H9 (cell line): ENCODE measurements at places on chromosomes 2 and 18. TPM values are rescaled to one million over a fixed set of nuclear protein-coding genes. Genes with fewer than 3 reads are reported as not detected.
A peak's percentile ranks its signal among the peaks of the same experiment; 100 is the strongest.

LYPD6 gene
- total RNA-seq: 3.0 and 3.2 TPM in 2 replicates

GRCh38 chr2:150459281-150459680 is 28.2 kb downstream of the RND3 start:
- H3K27me3 ChIP-seq: no peaks in the 10 kb centered on the region
- DNase-seq: no peak
- H3K27ac ChIP-seq: no peak overlapping the region
- H3K4me1 ChIP-seq: no peaks in the 10 kb centered on the region

- no peak overlapping the region for H3K27ac ChIP-seq
- H3K4me1 ChIP-seq: no peaks in the 10 kb centered on the region
- no peaks in the 10 kb centered on the region for H3K27me3 ChIP-seq
- no peak overlapping the region for H3K4me3 ChIP-seq
These were observed 59.3 kb downstream of the RTTN start for GRCh38 chr18:70146174-70146573.

DNA sequence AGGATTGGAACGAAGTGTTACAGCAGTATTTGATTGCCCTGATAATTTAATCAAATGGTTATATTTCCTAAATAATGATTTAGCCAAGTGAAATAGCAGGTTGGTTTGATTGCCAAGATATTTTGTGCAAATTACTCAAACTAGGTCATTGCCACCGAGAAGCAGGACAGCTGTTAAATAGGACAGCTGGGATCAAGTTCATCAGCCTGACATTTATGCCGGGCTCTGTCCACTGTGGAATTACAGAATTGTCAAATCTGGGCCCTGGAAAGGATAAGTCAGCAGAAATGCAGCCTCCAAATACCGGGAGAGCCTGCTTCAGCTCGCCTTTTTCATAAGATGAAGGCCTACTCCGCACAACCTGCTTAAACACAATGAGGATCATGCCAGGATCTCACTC is 73.9 kb upstream of the RPL31 start:
- no peak overlapping the region for H3K4me3 ChIP-seq
- no peak overlapping the region for H3K27ac ChIP-seq
- no peaks in the 10 kb centered on the region for H3K27me3 ChIP-seq

GRCh38 chr2:238669046-238669445 is 178.8 kb upstream of the TWIST2 start:
- H3K4me1 ChIP-seq: no peaks in the 10 kb centered on the region
- H3K4me3 ChIP-seq: no peak overlapping the region
- no peaks in the 10 kb centered on the region for H3K36me3 ChIP-seq
- H3K27ac ChIP-seq: no peak overlapping the region

C1QL2 gene
- 0.81 and 0.90 TPM in 2 replicates for total RNA-seq

LRP1B gene
- total RNA-seq: not detected in 2 replicates

DNA sequence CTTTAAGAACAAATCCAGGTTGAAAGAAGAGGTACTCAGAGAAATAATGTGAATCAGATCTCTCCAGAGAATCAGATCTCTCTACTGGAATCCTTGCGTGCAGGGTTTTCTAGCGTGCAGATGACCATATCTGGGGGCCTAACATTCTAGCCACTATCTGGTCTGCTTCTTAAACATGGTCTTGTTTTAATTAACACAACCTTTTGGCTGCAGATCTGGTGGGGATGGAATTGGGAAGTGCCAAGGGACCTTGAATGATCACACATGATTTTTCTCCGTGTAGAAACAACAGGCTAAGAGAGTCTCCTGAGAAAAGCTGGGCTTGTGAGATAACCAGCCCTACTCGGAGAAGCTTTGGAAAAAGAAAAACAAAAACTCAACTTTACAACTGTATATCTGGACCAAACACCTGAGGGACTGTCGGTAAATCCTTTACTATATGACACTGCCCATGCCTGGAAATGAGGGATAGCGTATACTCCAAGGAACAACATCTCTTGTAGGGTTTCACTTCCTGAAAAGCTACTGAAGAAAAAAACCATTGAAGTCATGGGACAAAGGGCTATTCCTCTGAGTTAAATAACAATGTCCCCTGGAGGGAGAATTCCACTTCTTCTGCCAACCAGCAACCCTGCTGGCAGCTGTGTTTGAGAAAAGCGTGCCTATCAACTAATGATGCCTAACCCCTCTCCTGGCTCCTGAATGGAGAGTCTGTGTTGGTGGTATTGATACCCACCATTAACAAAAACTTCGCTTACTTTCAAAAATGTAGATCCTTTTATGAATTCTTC is 171.0 kb upstream of the REV1 start:
- no peaks in the 10 kb centered on the region for H3K36me3 ChIP-seq
- H3K4me1 ChIP-seq: peaks cover 4% of the 10 kb centered on the region; the same call in 1 of the 2 replicates
- H3K4me3 ChIP-seq: no peak overlapping the region
- DNase-seq: no peak
- no peaks in the 10 kb centered on the region for H3K27me3 ChIP-seq

GRCh38 chr2:134333646-134334189 is 79.8 kb downstream of the MGAT5 start:
- H3K27ac ChIP-seq: no peak overlapping the region
- no peaks in the 10 kb centered on the region for H3K27me3 ChIP-seq
- no peaks in the 10 kb centered on the region for H3K4me1 ChIP-seq
- H3K36me3 ChIP-seq: peaks cover 10% of the 10 kb centered on the region

DSG1 gene
- total RNA-seq: not detected in 2 replicates

- no peaks in the 10 kb centered on the region for H3K36me3 ChIP-seq
- H3K27me3 ChIP-seq: no peaks in the 10 kb centered on the region
- H3K27ac ChIP-seq: no peak overlapping the region
- no peak for DNase-seq
- no peaks in the 10 kb centered on the region for H3K4me1 ChIP-seq
These were observed 120.9 kb downstream of the TWIST2 start for GRCh38 chr2:238968616-238969384.

DNA sequence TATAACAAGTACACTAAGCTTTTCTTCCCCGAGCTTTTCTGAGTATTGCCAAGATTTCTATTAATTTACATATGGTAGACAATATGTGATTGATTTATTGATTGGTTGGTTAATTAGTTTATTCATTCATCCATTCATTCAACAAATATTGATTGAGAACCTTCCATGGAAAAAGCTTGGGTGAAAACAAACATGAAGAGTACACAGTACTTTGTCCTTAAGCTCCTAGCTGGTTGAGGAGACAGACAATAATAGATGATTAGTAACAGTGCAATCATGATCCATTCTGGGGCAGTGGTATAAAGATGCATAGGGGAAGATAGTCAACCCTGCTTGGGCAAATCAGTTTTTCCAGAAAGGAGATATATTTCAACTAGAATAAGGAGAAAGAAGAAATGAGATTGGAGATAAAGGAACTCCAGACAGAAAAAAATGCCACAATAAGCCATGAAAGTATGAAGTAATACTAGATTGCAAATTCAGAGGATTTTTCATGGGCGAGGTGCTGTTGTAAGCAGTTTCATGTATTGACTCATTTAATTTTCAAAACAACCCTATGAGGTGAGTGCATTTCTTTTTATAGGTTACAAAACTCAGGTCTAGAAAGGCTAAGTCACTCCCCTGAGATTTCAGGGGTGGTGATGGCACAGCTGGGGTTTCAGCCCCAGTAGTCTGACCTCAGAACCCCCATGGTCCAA is 129.5 kb downstream of the RND3 start:
- no peaks in the 10 kb centered on the region for H3K27me3 ChIP-seq
- no peak overlapping the region for H3K27ac ChIP-seq
- no peak for DNase-seq
- H3K4me3 ChIP-seq: no peak overlapping the region

- no peak for DNase-seq
- no peaks in the 10 kb centered on the region for H3K27me3 ChIP-seq
- no peak overlapping the region for H3K27ac ChIP-seq
- no peak overlapping the region for H3K4me3 ChIP-seq
- H3K36me3 ChIP-seq: no peaks in the 10 kb centered on the region
These were observed 25.2 kb upstream of the RGPD4 start for GRCh38 chr2:107801498-107801897.

GRCh38 chr18:28168725-28169124 is 8.2 kb downstream of the CDH2 start:
- no peaks in the 10 kb centered on the region for H3K27me3 ChIP-seq
- H3K4me1 ChIP-seq: no peaks in the 10 kb centered on the region
- no peak overlapping the region for H3K4me3 ChIP-seq
- H3K27ac ChIP-seq: no peak overlapping the region
- DNase-seq: no peak

IL1RL1 gene
- not detected in 2 replicates for total RNA-seq

DNA sequence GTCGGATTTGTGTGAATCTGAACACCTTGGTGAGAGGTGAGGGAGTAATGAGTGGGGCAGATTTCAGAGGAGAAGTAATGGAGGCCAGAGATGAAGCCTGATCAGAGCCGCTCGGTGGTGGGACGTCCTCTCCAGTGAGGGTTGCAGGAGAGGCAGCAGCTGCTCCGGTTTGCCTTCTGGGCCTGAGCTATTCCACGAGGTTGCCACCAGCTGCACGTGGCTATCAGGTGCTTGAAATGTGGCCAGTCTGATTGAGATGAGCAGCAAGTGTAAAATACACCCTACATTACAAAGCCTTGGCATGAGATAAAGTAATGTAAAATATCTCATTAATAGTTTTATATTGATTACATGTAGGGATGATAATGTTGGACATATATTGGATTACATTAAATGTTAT is 10.8 kb upstream of the EFHD1 start:
- H3K4me3 ChIP-seq: no peak overlapping the region
- no peak overlapping the region for H3K27ac ChIP-seq
- H3K4me1 ChIP-seq: peaks cover 6% of the 10 kb centered on the region
- H3K27me3 ChIP-seq: no peaks in the 10 kb centered on the region; the same call in 1 of the 2 replicates
- no peaks in the 10 kb centered on the region for H3K36me3 ChIP-seq

- H3K4me3 ChIP-seq: no peak overlapping the region
- H3K36me3 ChIP-seq: peaks cover 9% of the 10 kb centered on the region
- DNase-seq: peak; percentile 61
- H3K4me1 ChIP-seq: peaks cover 16% of the 10 kb centered on the region; the same call in 1 of the 2 replicates
- H3K27ac ChIP-seq: no peak overlapping the region
These were observed 146.8 kb downstream of the TGIF1 start for GRCh38 chr18:3596637-3597384.

TUBA3E gene
- 0.13 and 0.26 TPM in 2 replicates for total RNA-seq

DNA sequence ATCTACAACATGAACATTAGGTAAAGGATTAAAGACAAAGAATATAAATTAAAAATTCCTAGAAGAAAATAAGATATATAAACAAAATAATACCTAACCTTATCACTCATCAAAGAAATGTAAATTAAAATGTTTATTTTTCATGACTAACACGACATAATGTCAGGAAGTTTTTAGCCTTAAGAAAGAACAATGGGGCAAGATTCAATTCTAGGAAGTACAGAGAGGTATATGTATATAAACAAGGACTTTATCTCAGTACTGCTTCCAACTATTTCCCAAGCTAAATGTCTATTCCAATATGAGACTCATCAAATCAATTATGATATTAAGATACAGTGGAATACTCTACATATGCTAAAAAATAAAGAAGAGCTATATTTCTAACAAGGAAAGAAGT is 44.1 kb downstream of the TTC21B start:
- no peak overlapping the region for H3K4me3 ChIP-seq
- H3K4me1 ChIP-seq: no peaks in the 10 kb centered on the region
- no peak for DNase-seq
- H3K27me3 ChIP-seq: no peaks in the 10 kb centered on the region
- H3K27ac ChIP-seq: no peak overlapping the region

AGXT gene
- total RNA-seq: not detected in 2 replicates

COLEC11 gene
- 0.39 TPM in 1 of 2 replicates, not detected in the other for total RNA-seq

IL1R1 gene
- 0.39 and 0.46 TPM in 2 replicates for total RNA-seq

AAK1 gene
- 29.1 and 30.6 TPM in 2 replicates for total RNA-seq

OXER1 gene
- 1.6 TPM in 2 replicates for total RNA-seq

DNA sequence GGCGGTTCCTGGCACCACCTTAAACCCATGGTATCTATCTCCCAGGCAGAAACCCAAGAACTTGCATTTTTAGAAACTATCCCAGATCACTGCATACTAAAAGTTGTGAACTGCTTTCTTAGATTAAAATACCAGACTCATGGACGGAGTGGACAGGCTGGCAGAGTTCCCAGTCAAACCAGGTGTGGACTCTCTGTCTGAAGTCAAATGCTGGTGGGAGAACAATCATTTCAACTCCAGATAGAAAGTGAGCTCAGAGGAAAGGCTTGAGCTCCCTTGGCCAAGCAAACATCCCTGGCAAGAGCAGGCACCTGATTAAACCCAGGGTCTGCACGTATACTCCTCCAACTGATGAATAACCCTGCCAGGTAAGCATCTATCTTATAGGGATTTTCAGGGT is 19.5 kb downstream of the NXPH2 start:
- no peak overlapping the region for H3K27ac ChIP-seq
- H3K27me3 ChIP-seq: no peaks in the 10 kb centered on the region
- no peak for DNase-seq
- no peak overlapping the region for H3K4me3 ChIP-seq
- H3K36me3 ChIP-seq: no peaks in the 10 kb centered on the region
- peaks cover 2% of the 10 kb centered on the region; the same call in 1 of the 2 replicates for H3K4me1 ChIP-seq

LOXL3 gene
- total RNA-seq: 29.0 and 29.8 TPM in 2 replicates

DNA sequence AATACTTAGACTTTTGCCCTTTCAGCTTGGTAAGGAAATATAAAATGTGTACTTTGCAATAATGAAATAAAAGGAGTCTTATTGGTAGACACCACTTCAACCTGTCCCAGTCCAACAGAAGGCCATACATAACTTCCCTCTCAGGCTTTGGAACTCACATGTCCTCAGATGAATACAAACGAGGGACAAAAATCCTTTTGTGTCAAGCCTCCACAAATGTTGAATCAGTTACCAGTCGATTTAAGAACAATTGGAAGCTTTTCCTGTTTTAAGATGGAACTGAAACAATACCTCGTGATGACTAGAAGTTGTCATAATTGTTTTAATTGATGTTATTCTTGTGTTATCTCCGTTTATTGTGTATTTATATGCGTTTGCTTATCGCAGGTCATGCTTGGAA is 385.1 kb upstream of the POU3F3 start:
- no peak overlapping the region for H3K27ac ChIP-seq
- no peaks in the 10 kb centered on the region for H3K36me3 ChIP-seq
- no peaks in the 10 kb centered on the region for H3K27me3 ChIP-seq
- H3K4me3 ChIP-seq: no peak overlapping the region
- H3K4me1 ChIP-seq: peaks cover 13% of the 10 kb centered on the region; the same call in 1 of the 2 replicates

CASP10 gene
- 2.7 and 3.3 TPM in 2 replicates for total RNA-seq

FAM237A gene
- not detected in 2 replicates for total RNA-seq

RGPD3 gene
- total RNA-seq: 0.15 and 0.22 TPM in 2 replicates

GREB1L gene
- total RNA-seq: 2.1 and 2.7 TPM in 2 replicates

DNA sequence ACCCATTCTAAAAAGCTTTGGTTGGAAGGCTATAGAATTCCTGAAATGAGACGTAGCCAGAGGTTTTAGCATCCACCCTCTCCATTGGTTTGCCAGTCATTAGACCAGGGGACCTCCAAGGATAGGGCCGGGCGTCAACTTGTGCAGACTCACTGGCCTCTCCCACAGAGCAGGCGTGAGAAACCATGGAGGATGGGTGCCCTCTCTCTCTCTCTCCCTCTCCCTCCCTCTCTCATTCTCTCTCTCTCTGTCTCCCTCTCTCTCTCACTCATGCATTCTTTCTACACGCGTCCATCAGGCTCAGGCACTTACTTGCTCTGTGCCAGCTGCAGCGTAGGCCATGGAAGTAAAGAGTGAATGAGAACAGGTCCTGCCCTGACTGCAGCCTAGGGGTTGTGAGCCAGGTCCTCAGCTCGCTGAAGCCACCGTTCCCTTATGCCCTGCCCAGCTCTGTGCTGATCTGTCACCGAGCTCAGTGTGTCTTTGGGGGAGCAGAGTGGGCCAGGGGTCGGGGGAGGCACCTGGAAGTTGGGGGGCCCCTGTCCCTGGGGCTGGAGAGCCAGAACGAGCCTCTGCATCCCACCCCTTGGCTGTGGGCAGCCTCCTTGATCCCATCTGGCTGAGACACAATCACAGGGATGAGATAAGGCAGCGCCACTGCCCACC is 304.4 kb upstream of the HS6ST1 start:
- no peak overlapping the region for H3K4me3 ChIP-seq
- H3K4me1 ChIP-seq: no peaks in the 10 kb centered on the region
- H3K36me3 ChIP-seq: peaks cover 4% of the 10 kb centered on the region
- DNase-seq: no peak
